Activated CD8-positive, alpha-beta memory T cell treated with anti-CD3 and anti-CD28 coated beads, Interleukin-2, amount 10 ng/mL, durations not matched to agents 7 days and 5 days (primary cell): ENCODE measurements at places on chromosomes 1 and 21. TPM values are rescaled to one million over a fixed set of nuclear protein-coding genes. Genes with fewer than 3 reads are reported as not detected.
A peak's percentile ranks its signal among the peaks of the same experiment; 100 is the strongest.

CHRM3 gene
- total RNA-seq: not detected

- no peak for DNase-seq
Measured at GRCh38 chr1:245694753-245695195, 540.0 kb downstream of the KIF26B start.

DNA sequence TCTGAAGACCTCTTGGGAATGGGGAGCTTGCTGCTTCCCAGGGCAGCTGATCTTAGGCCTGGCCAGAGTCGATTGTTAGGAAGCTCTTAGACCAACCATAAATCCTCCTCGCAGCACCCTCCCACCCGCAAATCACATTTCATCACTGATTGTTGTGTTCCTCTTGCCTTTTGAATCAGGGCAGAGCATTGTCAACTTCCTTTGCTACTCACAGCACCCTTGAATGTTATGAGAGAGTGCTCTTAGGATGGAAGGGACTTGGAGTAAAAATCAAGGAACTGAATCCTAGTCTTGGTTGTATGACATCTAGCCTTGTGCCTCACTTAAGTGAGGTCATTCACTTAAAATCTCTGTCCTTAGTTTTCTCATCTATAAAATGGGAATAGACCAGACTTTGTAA is 3.0 kb downstream of the VASH2 start:
- no peak for DNase-seq

- DNase-seq: no peak
Measured at GRCh38 chr1:7579831-7580804, 191.0 kb upstream of the VAMP3 start.

DCLRE1B gene
- 19.5 TPM for total RNA-seq

DNA sequence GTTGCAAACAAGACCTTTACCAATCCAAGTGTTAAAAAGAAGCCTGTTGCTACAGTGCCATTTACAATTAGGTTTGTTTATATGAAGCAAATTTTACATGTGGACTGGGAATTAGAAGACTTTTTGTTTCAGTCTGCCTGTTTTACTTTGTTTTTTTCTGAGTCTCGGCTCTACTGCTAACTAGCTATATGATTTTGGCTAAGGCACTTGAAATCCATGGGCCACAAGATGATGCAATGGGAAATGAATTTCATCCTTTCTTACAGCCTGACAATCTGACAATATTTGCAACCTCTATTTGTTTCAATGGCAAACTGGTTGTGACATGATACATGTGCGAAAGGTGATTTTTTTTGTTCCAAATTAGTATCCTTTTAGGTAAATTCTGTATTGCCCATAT is 3.7 kb upstream of the PEX11B start:
- no peak for DNase-seq

- no peak for DNase-seq
Measured at GRCh38 chr1:201294876-201295275, 11.6 kb downstream of the PKP1 start.

GRCh38 chr1:90761781-90762589 is 44.9 kb upstream of the BARHL2 start:
- no peak for DNase-seq

ELAVL4 gene
- not detected for total RNA-seq

TCHH gene
- 0.14 TPM for total RNA-seq

GRCh38 chr1:205240118-205240517 is 12.4 kb downstream of the TMCC2 start:
- no peak for DNase-seq

CD247 gene
- total RNA-seq: 190 TPM

DNA sequence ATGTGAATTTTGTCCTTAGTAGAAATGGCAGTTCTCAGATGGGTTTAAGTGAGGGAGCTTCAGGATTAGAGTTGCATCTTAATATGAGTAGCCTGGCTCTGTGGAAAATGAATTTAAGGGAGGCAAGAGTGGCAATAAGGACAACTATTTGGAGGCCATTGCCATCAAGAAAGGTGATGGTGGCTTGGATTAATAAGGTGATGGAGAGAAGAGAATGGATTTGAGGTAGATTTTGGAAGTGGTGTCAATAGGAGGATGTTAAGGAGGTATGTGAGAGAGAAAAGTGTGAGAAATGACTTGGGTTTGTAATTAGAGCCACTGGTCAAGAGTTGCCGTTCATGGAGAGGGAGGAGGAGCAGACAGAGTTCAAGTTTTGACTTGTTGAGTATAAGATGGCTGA is 16.3 kb downstream of the CLIC4 start:
- no peak for DNase-seq

IVL gene
- not detected for total RNA-seq

ADGRL2 gene
- not detected for total RNA-seq

S100A8 gene
- not detected for total RNA-seq

DIRAS3 gene
- 0.26 TPM for total RNA-seq

GRCh38 chr1:93977598-93977945 is 68.3 kb upstream of the GCLM start:
- DNase-seq: no peak

DNA sequence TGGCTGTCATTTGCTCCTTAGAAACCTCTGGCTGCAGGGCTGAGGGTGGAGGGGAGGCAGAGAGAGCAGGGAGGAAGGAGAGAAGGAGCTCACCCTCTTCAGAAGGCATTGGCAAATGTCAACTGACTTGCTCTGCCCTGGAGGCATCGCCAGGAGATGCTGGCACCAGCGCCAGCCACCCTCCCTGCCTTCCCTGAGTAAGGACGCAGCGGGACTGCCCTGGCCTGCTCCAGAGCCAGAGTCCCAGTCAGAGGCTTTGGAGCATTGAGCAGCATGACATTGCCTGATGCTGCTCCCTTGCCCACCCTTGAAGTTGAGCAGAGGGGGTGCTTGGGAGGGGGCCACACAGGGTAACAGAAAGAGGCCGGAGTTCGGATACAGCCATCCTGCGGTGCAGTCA is 62.3 kb downstream of the DISP3 start:
- DNase-seq: no peak

DNA sequence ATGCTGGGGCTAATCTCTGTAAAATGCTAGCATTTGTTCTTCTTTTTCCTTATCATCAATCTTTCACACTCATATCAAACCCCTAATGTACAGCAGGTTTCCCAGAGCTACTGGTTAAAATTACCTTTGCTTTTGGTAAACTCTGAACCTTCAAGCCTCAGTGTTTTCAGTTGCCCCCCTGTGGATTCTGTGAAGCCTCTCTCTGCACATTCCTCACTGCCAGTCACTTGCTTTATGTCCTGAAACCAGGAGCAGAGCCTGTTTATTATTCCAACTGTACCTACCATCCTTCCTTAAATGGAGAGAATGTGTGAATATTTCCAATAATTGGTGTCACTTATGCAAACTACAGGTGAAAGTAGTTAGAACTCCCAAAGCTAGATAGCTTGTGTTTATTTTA is 134.2 kb downstream of the NEK7 start:
- no peak for DNase-seq

DNA sequence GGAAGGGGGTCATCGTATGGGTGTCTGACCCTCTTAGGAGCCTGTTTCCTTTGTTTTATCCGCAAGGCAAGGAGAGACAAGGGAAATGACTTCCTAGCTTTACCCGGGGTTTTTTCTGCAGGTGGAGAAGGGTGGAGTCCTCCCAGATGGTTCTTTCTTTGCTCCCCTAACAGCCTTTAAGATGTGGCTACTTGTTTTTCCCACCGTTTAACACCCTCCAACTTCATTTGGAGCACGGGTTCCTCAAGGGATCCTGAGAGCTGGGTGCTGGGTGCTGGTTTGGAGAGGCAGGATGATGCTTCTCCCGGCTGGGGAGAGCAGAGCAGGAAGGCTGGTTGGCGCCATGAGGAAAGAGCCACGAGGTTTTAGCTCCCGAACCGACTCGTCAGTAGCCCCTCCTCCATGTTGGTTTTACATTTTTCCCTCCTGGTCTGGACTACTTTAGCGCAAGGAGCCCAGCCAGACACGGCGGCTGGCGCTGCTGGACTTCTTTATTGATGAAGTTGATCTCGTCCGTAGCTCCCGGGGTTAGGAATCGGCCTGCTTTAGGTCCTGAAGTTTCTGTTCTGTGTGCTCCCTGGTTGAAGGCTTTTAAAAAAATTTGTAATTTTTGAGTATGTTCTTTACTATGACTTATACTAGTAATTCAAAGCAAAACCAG is 1.4 kb downstream of the UCK2 start:
- DNase-seq: peak; percentile 41

HTR1D gene
- not detected for total RNA-seq

DNA sequence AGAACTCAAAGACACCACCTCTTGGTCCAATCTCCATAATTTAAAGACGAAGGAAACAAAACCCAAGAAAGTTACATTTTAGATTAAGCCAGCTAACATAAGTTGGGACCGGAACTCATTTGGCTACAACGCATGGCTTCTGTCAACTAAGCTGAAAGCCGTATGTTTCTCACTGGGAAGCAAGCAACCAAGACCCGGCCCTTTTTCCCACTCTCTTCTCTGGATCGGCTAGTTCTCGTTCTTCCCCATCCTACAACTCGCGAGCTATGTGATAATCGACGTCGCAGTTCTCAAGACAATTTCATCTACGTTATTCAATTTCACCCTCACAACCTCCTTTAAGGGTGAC is 601 bp downstream of the CCT8 start:
- DNase-seq: no peak

AUNIP gene
- total RNA-seq: 9.8 TPM
